ENCODE measurements at places on chromosomes 4 and X.

GRCh38 chr4:122434285-122434684 is 22.2 kb downstream of the IL2 start:
- no peak for DNase-seq

- DNase-seq = no peak
Observed at GRCh38 chr4:27692158-27692557, 831.5 kb downstream of the STIM2 start.

DNA sequence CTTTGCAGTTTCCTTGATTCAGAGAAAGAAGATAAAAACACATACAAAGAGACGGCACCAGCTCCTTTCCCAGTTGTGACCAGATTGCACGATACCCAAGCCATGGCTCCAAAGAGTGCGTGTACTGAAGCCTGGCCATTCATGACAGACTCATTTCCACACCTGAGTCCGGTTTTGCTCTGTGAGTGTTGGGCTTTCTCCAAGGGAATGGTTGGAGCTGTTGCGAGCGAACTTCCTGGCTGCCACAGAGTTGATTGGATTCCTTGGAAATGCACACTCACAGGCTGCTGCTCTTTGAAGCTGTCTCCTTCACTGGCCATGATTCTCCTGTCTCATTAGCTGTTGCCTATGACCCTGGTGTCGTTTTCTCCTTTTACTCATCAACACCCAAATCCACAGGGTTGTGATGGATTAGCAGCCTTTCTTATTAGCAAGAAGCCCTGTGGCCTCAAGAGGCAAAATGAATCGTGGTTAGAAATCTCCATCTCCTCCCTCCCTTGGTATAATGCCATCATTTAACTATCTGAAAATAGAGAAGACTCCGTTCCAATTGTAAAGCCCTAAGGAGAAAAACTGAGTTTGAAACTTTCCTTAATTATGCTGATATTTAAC is 43.9 kb upstream of the BBS12 start:
- no peak for DNase-seq

DNA sequence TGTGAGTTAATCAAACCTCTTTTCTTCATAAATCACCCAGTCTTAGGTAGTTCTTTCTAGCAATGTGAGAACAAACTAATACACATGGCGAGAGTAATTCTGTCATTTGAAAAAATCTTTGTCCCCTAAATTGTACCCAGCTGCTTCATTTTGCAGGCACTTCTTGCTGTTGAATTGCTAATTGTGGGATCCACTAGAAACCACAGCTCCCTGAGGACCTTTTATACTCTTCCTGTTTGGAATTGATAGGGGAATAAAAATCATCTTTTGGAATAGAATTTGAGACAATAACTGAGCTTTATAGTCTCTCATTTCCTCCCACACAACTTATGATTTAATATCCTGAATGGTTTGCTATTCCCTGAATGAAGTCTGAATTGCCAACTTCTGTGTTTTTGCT is 170.2 kb downstream of the PACRGL start:
- DNase-seq = no peak
